Metanephros (tissue), 2 donors: ENCODE measurements at places on chromosomes 11 and 22. TPM values are rescaled to one million over a fixed set of nuclear protein-coding genes. Genes with fewer than 3 reads are reported as not detected.

PATE4 gene
- not detected for total RNA-seq

SLC22A12 gene
- total RNA-seq: 4.6 TPM

DDIAS gene
- total RNA-seq: 4.6 TPM

PANX2 gene
- total RNA-seq: 0.82 TPM

DGCR6 gene
- 6.4 TPM for total RNA-seq

PARVG gene
- total RNA-seq: 11.1 TPM

RASL10A gene
- total RNA-seq: 1.3 TPM

GDPD4 gene
- not detected for total RNA-seq

SLC36A4 gene
- 20.0 TPM for total RNA-seq

CACNA1I gene
- total RNA-seq: 0.18 TPM

C11orf98 gene
- 20.1 TPM for total RNA-seq

OR51B2 gene
- 0.47 TPM for total RNA-seq

SGSM1 gene
- total RNA-seq: 3.4 TPM

MRGPRF gene
- 26.7 TPM for total RNA-seq

SPECC1L gene
- total RNA-seq: 34.8 TPM

CNIH2 gene
- 1.6 TPM for total RNA-seq

SEZ6L gene
- total RNA-seq: 0.53 TPM

FAM180B gene
- total RNA-seq: 0.70 TPM

OR52E8 gene
- not detected for total RNA-seq

GLYATL1 gene
- total RNA-seq: 115 TPM

TTLL12 gene
- 29.5 TPM for total RNA-seq
